Stimulated activated CD4-positive, alpha-beta T cell treated with anti-CD3 and anti-CD28 coated beads, Interleukin-15, amount 100 ng/mL, for 48 hours (primary cell): ENCODE measurements at places on chromosomes 13 and 19.

- no peak for DNase-seq
Measured at GRCh38 chr19:12648088-12648487, 18.5 kb downstream of the MAN2B1 start.

DNA sequence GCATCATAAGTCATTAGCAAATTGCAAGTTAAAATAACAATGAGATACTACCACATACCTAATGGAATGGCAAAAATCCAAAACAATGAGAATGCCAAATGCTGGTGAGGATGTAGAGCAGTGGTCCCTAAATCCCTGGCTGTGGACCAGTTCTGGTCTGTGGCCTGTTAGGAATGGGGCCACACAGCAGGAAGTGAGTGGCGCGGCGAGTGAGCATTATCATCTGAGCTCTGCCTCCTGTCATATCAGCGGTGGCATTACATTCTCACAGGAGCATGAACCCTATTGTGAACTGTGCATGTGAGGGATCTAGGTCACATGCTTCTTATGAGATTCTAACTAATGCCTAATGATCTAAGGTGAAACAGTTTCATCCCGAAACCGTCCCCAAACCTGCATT is 1694.4 kb downstream of the EFNB2 start:
- no peak for DNase-seq

DNA sequence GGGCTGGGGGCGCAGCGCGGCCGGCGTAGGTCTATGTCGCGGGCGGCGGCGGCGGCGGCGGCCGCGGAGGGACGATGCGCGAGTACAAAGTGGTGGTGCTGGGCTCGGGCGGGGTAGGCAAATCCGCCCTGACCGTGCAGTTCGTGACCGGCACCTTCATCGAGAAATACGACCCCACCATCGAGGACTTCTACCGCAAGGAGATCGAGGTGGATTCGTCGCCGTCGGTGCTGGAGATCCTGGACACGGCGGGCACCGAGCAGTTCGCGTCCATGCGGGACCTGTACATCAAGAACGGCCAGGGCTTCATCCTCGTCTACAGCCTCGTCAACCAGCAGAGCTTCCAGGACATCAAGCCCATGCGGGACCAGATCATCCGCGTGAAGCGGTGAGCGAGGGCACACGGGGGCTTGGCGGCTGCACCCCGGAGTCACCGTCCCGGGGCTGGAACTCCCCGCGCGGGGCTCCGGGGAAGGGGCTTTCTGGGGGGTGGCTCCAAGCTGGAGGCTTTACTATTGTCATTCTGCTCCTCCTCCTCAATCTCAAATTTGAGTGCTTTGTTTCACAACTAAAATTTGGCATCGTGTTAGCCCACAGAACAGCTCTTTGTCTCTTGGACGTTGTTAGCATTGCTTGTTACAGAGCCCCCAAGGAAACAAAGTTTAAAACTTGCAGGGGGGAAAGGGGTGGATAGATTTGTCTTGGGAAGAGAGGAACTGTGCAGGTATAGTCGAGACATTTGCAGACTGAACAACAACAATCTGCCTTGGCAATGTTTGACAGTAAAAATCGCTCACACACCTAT is 630 bp downstream of the RAP2A start:
- peak; percentile 10 for DNase-seq

DNA sequence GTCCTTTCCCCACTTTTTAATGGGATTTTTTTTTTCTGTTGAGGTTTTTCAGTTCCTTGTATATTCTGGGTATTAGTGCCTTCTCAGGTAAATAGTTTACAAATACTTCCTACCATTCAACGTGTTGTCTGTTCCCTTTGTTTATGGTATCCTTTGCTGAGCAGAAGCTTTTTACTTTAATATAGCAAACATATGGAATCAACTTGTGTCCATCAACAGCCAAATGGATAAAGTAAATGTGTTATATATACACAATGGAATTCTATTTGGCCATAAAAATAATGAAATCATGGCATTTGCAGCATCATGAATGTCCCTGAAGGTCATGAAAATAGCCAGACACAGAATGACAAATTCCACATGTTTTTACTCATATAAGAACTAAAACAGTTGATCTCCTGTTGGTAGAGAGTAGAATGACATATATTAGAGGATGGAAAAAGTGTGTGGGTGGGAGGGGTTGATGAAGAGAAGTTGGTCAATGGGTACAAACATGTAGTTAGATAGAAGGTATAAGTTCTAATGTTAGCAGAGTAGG is 500.8 kb downstream of the SLITRK6 start:
- DNase-seq: no peak

DNA sequence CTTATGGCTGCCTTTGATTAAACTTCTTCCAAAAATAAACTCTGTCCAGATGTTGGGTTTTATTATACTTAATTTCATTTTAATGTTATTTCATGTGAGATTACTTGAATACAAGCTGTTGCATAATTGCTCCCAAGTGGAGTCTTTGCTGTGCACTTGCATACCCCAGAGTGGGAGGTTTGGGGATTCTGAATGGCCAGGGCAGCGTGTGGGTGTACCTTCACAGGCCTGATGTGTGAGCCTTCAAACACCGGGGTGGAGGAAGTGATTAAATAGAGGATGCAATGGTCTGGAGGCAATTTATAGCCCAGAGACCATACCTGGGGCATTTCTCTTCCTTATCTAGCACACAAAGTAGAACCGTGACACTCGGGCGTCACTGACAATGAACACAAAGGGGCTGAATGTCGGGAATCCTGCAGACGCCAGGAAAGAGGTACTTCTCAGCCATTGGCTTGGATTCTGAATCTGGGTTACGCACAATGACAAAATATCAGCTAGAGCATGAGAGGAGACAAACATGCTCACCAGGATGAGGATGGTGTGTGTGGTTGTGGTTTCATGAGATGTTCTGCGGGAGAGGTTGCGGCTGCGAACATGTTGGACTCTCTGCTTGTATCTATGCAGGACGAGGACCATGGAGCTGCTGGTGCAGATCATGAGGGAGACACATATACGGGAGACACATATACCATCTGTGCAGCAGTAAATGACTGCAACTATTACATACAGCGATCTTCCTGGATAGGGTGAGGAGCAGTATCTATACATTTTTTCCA is 7.1 kb upstream of the LILRA5 start:
- no peak for DNase-seq

GRCh38 chr13:75226733-75227435 is 255.1 kb downstream of the TBC1D4 start:
- DNase-seq: no peak

GRCh38 chr13:34842466-34842865 is 99.6 kb upstream of the NBEA start:
- DNase-seq: no peak

GRCh38 chr19:50488389-50489194 is 11.9 kb upstream of the GARIN5A start:
- DNase-seq: no peak

DNA sequence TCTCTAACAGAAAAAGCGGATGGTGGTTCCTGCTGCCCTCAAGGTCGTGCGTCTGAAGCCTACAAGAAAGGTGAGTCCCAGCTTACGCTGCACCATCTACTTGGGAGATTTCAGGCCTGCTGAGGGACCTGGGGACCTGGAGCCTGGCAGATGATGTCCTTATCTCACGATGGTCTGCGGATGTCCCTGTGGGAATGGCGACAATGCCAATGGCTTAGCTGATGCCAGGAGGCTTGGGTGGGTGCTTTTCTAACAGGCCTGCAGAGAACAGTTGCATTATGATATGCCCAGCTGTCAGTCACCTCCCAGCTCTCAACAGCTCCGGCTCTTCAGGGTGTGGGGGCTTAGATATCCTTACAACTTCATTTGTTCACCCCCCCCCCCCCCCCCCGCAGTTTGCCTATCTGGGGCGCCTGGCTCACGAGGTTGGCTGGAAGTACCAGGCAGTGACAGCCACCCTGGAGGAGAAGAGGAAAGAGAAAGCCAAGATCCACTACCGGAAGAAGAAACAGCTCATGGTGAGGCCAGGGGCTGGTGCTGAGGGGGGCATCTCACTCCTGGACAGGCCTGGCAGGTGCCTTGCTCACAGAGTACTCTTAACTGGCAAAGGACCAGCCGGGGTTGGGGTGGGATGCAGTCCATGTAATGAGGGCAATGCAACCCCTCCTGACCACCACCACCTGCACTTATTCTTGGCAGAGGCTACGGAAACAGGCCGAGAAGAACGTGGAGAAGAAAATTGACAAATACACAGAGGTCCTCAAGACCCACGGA is 3.8 kb downstream of the RPL13A start:
- DNase-seq: no peak

GRCh38 chr13:59144700-59145099 is 1019.0 kb downstream of the DIAPH3 start:
- DNase-seq: no peak

GRCh38 chr13:24878340-24878739 is 114.4 kb downstream of the RNF17 start:
- DNase-seq: no peak

GRCh38 chr19:16374436-16374835 is 49.8 kb downstream of the KLF2 start:
- no peak for DNase-seq

- no peak for DNase-seq
Measured at GRCh38 chr13:41643507-41643906, 186.2 kb downstream of the RGCC start.

DNA sequence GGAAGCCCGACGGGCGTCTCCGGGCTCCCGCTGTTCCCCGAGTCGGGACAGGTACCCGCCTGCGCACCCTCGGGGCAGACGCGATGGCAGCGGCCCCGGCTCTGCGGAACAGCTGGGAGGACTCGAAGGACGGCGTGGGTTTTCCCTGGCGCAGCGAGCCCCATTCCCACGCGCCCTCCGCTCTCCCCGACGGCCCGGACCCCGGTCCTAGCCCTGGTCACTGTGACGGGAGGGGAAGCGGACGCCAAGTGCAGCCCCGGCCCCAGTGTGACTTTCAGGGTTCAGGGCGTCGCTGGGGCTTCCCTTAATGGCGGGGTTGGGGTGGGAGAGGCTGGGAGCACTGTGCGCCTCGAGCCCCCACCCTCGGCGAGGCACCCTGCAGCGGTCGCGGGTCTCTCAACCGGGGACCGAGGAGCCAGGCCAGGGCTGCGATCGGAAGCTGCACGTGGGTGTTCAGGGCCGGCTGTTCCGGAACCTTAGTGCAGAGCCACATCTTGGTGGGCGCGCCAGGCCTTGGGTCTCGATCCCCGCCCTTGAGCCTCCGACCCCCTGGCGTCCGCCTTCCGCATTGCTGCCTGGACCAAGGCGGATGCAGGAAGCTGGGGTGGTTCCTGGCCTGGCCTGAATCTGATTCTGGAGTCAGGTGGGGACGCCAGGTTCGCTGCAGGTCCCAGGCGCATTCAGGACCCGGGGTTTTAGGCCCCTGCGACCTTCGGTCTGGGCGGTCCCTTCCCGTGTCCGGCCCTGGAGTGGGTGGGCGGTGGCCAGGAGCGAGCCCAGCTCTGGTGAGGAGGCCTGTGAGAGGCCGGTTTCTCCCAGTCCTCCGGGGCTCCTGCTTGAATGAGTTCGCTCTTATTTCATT is 3.5 kb downstream of the LGALS7B start:
- peak; percentile 30 for DNase-seq

DNA sequence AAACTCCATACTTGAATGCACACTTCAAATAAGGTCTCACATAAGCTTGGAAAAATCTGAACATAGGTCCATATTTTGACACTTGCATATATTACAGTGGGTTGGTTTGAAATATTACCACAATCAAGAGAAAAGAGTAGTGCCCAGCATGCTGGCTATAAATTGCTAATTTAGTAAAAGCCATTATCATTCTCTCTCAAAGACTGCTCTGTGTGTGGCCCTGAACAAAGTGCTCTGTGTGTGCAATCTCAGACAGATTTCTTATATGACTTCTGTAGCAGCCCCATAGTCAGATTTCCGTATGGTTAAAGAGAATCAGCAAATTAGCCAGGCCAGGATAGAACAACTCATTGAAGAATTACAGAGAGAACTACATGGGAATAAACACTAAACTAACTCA is 78.2 kb downstream of the LIG4 start:
- no peak for DNase-seq

GRCh38 chr13:52665325-52665724 is 12.7 kb downstream of the SUGT1 start:
- no peak for DNase-seq

DNA sequence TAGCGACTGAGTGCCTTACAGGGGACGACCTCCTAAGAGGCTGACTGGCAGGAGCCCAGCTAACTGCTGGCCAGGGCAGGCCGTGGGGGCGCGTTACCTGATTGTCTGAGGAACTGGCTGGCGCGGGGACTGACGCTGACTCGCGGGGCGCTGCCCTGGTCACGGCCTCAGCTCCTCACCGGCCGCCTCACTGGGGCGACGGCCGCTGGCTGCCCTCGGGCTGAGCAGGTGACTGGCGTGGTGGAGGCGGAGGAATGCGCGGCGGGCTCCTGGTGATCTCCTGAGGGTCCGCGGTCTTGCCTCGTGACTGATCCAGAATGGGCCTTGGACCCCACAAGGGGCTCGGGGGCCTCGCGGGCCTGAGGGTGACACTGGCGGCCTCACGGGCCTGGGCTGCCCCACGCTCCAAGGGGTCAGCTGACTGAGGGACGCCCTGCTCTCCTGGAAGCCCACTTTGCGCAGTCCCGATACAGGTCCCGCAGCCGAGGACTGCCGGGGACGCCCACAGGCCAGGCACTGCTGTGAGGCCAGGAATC is 39.3 kb downstream of the SIGLEC7 start:
- no peak for DNase-seq

- DNase-seq: no peak
Measured at GRCh38 chr13:89455225-89455624, 1784.1 kb downstream of the SLITRK5 start.

GRCh38 chr13:26927511-26927910 is 166.9 kb upstream of the GPR12 start:
- DNase-seq: no peak

DNA sequence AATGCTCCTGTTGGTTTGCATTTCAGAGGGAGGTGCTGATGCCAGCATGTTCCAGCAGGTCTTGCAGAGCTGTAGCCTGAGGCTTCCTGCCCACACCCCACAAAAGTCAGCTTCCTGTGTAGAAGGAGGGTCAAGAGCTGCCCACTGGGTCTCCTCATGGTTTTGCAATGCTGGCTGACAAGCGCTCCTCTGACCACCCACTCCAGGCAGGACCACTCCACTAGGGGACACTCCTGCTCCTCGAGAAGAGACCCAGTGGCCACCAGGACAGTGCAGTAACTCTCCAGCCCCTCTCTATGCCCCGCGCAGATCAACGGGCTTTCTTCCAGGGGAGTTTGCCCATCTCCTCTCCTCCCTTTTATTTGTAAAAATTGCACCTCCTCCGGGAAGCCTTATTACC is 72.9 kb upstream of the UQCRFS1 start:
- DNase-seq: no peak

- DNase-seq: no peak
Measured at GRCh38 chr13:113981611-113982295, 7.9 kb upstream of the C13orf46 start.

GRCh38 chr19:15330801-15331418 is 1.4 kb downstream of the BRD4 start:
- DNase-seq: no peak

GRCh38 chr19:3945838-3946237 is 13.0 kb downstream of the NMRK2 start:
- no peak for DNase-seq

- no peak for DNase-seq
Measured at GRCh38 chr13:33228648-33229445, 56.7 kb downstream of the STARD13 start.

- no peak for DNase-seq
Measured at GRCh38 chr19:48192750-48193149, 22.3 kb downstream of the ZSWIM9 start.

DNA sequence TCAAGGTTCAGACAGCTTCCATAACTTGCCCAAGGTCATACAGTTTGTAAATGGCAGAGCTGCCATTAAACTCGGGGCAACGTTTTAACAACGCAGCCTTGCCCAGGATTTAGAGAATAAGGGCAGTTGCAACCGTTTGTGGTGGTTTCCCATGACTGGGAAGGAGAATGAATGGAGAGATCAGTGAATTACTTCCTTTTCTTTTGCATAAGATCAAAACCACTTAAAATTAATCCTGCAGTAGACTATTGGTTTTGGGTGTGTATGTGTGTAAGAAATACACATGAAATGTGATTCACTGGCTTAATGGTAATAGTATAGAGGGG is 179.1 kb upstream of the MIR17HG start:
- no peak for DNase-seq
